ENCODE measurements at places on chromosomes 12 and 14.

GRCh38 chr12:28602786-28603185 lies 412.5 kb downstream of the CCDC91 start:
- DNase-seq: no peak

DNA sequence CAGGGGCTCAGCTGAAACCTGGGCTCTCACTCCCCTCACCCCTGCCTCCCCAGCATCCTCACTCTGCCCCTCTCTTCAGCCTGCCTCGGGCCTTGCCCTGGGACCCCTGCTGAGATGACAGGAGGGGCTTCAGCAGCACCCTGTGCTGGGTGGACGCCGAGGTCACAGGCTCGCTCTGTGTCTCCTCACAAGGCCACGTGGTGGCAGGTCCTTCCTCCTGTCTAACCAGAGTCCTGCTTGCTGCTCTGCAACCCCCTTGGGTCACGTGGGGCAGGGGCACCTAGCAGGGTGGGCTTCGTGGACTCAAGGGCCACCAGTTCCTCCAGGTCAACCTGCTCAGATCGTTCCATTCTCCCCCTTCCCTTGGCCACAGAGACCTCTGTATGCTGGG lies 90.4 kb downstream of the TMEM121 start:
- no peak for DNase-seq

- DNase-seq: peak; percentile 9
Observed at GRCh38 chr12:120971299-120972180, 6.8 kb upstream of the HNF1A start.

DNA sequence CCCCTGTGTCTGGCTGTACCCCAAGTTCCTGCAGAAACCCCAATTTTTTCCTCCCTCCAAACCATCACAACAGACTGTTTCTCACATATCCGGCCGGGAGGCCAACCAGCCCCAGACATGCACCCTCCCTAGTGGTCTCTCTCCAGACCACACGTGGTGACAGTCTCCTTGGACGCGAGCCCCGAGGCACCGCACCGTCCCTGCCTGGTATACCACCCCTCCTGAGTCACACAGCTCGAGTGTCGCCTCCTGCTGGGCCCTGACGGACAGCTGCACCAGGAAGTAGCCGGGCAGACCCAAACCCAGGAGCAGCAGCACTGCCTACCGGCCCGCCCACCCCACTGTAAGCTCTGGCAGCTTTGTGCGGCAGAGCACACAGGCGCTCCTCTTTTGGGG lies 97.4 kb downstream of the RFLNA start:
- DNase-seq: no peak

- no peak for DNase-seq
Observed at GRCh38 chr12:58393152-58393551, 451.8 kb downstream of the ATP23 start.

GRCh38 chr14:34593740-34594375 lies 36.1 kb downstream of the SNX6 start:
- peak; percentile 56 for DNase-seq

DNA sequence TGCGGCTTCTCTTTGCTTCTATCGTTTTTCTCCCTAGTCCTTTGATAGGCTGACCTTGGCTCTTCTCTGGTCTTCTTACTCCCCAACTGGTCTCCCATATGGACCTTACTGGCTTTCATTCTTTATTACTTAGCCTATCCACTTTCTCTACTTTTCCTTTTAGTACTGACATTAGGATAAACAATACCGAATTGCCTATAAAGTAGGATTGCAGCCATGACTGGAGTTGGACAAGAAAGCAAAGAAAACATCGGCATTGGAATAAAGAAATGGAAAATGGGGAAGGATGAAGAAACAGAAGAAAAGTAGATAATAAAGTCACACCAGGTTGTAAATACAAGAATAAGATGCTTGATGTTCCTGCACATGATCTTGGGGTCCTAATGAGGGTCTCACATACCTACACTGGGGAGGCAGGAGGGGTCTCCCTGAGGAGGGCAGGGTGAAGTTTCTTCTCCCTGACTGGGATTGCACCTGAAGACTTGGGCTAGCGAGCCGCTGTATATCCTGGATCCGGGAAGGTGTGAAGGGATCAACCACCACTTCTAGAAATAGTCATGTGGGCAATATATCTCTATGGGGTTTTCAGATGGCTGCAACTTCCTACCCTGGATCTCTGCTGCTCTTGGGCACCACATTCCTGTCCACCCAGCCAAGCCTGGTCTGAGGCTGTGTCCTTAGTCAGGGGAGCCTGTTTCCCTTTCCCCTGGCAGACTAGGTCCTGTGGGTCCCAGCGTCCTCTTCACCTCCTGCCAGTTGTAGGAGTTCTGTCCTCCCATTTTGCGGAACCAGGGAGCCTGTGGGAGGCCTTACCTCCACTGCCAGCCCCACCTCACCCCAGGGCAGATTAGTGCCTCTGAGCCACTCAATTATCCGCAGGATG lies 13.1 kb downstream of the NKX2-1 start:
- DNase-seq: no peak

GRCh38 chr14:78848234-78848820 lies 678.2 kb downstream of the NRXN3 start:
- DNase-seq: no peak

Measured in AG04449 (cell line).